ENCODE measurements at places on chromosomes 2 and 18.

- DNase-seq, result peak; percentile 75
Measured at GRCh38 chr2:62292190-62292589, 96.3 kb downstream of the B3GNT2 start.

DNA sequence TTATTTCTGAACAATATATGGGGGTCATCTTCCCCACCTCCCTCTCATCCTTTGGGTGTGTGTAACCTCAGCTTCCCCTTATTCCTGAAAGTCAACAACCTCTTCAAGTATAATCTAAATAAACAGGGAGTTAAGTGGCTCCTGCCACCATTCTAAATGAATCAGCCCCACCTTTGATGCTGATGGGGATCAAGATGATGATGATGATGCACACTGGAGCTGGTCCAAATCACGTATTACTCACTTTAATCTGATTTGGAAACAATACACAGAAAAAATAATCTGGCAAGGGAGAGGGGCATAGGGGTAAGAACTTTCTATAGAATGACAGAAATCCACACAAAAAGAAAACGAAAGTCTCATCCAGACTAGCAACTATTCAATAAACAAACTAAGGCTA, 7.1 kb downstream of the ACVR1 start:
- DNase-seq, result no peak

DNA sequence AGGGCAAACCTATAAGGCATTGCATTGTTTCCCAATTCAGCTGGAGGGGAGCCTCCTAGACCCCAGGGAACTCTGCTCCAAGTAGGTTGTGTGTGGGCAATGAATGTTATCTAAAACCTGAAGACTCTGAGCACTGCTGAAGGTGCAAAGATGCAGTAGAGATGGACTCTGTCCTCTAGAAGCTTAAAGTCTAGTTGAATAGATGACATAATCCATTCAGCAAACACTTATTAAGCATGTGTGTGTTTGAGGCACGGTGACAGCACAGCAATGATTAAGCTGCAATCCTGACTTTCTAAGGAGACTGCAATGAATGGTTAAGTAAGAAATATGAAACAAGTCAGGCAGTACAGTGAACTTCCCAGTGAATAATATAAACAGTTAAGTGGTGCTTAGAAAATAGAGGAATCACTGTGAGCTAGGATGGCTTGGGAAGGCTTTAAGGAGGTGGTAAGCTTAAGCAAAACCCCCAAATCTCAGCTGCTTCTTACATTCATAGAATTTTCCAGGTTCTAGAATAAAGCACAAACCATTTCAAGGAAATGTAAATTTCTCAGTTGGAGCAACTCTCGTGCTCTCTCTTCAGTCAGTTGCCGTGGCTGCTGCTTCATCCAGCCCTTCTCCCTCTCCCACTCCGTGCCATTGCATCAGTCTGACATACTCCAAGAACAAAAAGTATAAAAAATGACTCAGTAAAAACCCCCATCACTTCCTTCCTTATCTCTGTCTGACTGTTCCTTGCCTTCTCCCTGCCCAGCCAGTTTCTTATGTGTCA, 19.1 kb downstream of the MXD1 start:
- DNase-seq, result peak; percentile 91

DNA sequence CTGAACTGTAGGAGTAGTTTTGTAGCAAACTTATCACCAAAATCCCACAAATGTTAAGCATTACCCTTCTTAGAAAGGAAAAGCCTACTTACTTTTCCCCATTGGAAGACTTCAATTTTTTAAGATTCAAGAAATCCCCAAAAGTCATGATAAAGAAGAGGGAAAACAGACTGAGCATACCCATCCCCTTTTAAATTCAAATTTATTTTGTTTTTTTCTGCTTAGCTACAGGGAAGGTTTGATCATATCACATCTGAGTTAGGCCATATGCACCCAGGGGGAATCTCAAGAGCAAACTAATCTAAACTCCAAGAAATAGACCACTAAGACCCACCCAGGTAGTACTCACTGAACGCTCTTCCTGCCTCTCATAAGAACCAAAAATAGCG, 174.6 kb downstream of the TGIF1 start:
- DNase-seq, result no peak

DNA sequence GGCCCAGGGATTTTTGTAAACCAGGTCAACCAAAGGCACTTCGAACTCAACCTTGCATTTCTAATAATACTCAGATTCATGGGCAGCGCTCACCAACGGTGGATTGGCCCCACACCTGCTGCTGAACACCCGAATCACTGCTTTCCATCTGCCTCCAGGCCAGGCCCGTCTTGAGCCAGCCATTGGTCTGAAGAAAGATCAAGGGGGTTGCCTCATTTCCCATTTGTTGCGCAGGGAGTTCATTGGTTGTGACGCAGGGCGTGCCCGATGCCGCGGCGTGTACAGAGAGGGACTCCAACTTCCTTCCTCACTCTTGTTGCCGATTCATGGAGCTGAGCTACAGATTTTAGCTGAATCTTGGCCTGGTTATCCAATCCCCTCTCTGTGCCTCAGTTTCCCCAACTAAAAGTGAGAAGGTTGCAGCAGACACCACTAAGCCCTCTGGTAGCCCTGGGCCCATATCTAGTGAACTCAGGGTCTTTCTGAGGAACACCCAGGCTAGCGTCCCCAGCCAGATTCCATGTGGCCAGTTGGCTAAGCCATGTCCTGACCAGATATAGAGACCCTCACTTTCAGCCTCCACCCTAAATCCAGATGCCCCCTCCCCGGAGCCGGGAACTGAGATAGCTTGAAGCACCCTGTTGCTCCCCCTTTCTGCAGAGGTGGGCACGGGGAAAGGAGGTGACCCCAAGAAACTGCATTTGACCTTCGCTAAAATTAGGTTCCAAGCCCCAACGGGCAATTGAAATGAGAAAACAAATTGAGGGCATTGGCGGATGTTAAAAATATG, 60.9 kb upstream of the HPCAL1 start:
- no peak for DNase-seq

DNA sequence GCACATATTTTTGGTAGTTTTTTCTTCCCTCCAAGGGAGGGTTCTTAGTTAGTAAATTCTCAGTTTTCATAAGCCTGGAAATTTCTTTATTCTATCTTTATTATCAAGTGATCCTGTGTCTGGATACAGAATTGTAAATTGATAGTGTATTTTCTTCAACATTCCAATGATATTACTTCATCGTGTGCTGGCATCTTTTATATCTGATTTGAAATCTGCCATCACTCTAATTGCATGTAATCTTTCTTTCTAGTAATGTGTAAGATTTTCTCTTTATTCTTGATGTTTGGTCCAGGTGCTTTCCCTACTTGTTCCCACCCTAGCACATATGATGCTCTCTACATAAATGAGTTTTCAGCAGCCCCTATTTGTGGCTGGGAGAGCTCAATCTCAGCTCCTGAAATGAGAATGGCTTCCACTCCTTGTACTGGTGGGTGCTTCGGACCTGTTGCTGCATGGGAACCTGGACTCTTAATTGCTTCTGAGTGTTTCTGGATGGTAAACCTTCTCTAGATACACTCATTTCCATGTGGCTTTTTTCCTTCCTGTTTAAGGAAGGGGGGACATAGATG, 102.7 kb downstream of the SMIM21 start:
- no peak for DNase-seq

GRCh38 chr2:186263673-186264250, 222.3 kb upstream of the ZC3H15 start:
- no peak for DNase-seq

GRCh38 chr18:63445037-63445436, 22.8 kb upstream of the VPS4B start:
- no peak for DNase-seq

DNA sequence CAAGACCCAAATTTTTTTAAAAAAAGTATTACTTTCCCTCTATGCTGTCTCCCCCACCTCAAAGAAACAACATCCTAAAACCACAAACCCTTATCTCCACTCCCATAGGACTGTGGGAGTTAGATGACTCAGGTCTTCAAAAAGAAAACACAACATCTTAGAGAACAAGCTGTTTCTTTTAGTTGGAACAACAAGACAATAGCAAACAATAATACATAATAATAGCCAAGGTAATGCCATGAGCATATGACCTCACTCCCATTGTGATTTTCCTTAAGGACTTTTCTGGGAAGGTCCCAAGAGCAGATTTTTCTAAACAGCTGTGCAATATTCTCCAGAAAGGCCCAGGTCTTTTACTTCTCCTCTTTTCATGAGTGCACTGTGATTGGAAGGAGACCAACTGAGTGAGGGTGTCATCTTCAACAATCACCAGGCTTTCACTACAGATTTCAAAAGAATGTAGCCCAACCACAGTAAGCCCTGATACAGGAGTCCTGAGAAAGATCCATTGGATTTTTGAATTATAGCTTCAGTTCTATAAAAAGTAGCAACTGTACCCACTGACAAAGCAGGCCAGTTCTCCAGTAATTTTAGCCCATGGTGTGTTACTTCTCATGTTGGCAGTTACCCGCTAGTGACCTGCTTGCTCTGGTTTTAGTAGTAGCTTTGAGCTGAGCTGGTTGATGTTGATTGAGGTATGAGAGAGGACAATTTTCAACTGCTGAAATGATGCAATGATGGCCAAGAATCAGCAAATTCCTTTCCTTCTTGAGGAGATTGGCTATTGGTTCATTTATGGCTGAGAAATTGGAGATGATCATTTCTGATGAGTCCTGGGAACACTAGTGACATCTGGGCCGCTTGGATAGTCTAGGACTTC, 144.5 kb upstream of the TCF4 start:
- peak; percentile 69 for DNase-seq

DNA sequence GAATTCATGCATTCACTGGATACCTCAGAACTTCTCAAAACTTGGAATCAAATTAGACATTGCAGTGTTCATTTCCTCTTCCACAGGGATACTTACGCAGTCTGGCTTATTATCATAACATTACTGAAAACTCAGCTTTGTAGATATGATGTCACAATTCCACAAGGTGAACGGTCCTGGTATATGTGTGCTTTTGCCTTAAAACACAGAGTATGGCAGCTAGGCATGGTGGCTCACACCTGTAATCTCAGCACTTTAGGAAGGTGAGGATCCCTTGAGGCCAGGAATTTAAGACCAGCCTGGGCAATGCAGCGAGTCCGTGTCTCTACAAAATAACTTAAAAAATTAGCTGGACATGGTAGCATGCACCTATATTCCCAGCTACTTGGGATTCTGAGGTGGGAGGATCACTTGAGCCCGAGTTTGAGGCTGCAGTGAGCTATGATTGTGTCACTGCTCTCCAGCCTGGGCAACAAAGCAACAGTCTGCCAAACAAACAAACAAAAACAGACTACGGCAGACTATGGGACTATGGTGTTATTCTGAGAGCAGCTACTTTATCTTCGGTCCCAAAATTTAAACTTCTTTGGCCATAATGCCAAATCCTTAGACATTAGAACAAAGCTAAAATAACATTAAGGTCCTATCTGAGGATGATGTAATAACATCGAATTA, 1191.9 kb upstream of the SLC39A10 start:
- DNase-seq, result no peak

DNA sequence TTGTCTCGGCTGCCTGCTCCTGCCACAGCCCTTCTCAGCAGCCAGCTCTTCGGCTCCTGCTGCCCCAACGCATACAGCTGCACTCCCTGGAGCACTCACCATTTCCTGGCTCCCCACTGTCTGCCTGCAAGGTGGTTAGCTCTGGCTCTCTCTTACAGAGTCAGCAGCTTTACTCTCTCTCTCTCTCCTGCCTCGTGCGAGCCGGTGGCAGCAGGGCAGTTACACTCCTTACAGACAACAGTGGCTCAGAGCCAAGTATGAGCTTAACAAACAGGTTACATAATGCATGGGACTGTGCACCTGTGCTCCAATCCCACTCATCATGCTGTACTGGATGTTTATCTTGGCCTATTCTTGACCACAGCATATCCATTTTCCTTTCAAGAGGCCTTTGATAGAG, 47.4 kb upstream of the DNAJC10 start:
- peak; percentile 62 for DNase-seq

GRCh38 chr18:46856973-46857372, 60.3 kb downstream of the PIAS2 start:
- DNase-seq, result peak; percentile 24

DNA sequence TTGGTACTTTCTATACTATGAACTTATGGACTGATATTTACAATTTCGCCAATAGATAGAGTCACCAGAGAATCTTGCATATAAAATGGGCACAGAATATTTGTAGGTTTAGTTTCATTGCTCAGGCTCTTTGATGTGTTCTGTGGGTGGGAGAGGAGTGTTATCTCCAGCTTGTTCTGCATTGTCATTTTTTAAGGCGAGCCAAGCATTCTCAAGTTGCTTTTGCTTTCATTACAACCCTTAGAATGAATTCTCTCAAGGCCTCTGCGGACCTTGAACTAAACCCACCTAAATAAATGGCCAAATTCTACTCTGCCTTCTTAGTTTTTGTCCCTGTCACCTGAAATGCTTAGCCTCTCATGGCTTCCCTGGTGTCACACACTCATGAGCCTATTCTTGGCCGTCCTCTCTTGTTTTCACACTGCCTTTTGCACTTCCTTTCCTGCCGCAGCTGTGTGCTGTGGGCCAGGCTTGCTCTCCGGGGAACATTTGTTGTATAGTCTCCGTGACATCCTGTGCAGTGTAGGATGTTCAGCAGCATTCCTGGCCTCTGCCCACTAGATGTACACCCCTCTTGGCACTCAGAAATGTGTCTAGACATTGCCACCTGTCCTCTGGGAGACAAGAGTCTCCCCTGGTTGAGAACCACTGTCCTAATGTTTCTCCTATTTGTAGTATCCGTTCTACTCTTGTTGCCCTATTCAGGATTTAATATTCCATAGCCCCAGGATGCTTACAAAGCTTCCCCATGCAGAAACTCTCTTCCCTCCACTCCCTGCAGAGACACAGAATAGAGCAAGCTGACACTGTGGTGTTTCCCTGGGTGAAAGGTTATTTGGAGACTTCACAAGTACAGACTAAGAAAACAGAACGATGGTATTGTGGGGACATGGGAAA, 255.6 kb downstream of the PTPRM start:
- DNase-seq, result peak; percentile 77

GRCh38 chr2:112033600-112033999, 21.5 kb upstream of the TMEM87B start:
- peak; percentile 71 for DNase-seq

DNA sequence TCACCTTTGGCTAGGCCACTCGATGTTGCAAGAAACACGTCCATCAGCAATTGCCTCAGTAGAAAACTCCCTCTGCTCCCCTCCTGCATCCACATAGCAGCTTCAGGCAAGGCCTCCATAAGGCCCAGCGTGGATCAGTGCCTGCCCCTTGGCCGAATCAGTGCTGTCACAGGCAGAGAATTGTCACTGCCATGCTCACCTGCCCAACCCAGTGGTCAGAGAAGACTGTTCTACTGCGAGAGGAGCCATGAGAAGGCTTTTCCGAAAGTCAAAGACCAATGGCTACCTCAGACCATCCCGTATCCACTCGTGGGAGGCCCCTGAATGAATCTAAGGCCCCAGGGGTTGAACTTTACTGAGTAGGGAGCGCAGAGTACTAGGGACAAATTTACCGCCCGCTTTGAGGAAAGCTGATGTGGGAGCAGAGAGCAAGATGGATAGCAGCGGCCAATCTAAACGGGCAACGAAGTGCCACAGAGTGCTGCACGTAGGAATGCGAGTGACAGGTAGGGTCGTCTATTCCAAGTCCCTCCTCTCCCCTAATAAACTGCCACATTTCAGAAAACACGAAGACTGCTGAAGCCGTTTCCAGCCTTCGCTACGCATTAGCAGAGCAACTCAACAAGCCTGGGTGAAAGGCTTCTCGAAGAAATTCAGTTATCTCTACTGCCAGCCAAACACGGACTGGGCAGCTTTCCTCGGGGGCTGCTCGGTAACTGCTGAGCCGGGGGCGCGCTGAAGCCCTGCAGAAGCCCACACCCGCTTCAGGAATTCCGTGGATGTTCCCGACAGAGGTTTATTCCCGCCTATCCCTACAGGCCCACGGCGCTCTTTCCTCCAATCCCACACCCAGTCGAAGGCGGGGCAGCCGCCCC, 968 bp upstream of the RALBP1 start:
- DNase-seq, result no peak

- no peak for DNase-seq
Measured at GRCh38 chr2:36976065-36976464, 9.7 kb upstream of the STRN start.
